Mesangial cell (primary cell): ENCODE measurements at places on chromosomes 4 and X. TPM values are rescaled to one million over a fixed set of nuclear protein-coding genes. Genes with fewer than 3 reads are reported as not detected.

NPY2R gene
- not detected in 2 replicates for total RNA-seq

PDLIM3 gene
- 17.8 and 21.6 TPM in 2 replicates for total RNA-seq

SLC25A53 gene
- 2.3 and 4.4 TPM in 2 replicates for total RNA-seq

WAS gene
- 0.38 TPM in 1 of 2 replicates, not detected in the other for total RNA-seq

KLB gene
- under 0.01 TPM in 1 of 2 replicates, not detected in the other for total RNA-seq

SSX2B gene
- total RNA-seq = not detected in 2 replicates

RBBP7 gene
- 74.2 and 114 TPM in 2 replicates for total RNA-seq

REELD1 gene
- total RNA-seq = not detected in 2 replicates

PCDH7 gene
- 26.2 and 70.2 TPM in 2 replicates for total RNA-seq

IRS4 gene
- under 0.01 TPM in 1 of 2 replicates, not detected in the other for total RNA-seq

CLCN4 gene
- 5.5 and 6.6 TPM in 2 replicates for total RNA-seq

FAM199X gene
- total RNA-seq = 14.7 and 18.1 TPM in 2 replicates

LRP2BP gene
- under 0.01 and 0.16 TPM in 2 replicates for total RNA-seq

RTL9 gene
- under 0.01 TPM in 1 of 2 replicates, not detected in the other for total RNA-seq
